Vagina (tissue), 2 donors: ENCODE measurements at places on chromosomes 7 and 10. TPM values are rescaled to one million over a fixed set of nuclear protein-coding genes. Genes with fewer than 3 reads are reported as not detected.

The HECW1 gene
- 2.5 TPM for total RNA-seq

The CYP26C1 gene
- total RNA-seq = not detected

The INA gene
- total RNA-seq = 3.9 TPM

The CPXM2 gene
- 18.9 TPM for total RNA-seq

GRCh38 chr10:58952747-58953466 is 223.5 kb upstream of the PHYHIPL start:
- peak overlapping the region; percentile 63 for H3K27ac ChIP-seq
- H3K36me3 ChIP-seq = no peaks in the 10 kb centered on the region
- H3K27me3 ChIP-seq = no peaks in the 10 kb centered on the region
- no peaks in the 10 kb centered on the region for H3K4me1 ChIP-seq
- no peak for DNase-seq
- no peak overlapping the region for H3K4me3 ChIP-seq

DNA sequence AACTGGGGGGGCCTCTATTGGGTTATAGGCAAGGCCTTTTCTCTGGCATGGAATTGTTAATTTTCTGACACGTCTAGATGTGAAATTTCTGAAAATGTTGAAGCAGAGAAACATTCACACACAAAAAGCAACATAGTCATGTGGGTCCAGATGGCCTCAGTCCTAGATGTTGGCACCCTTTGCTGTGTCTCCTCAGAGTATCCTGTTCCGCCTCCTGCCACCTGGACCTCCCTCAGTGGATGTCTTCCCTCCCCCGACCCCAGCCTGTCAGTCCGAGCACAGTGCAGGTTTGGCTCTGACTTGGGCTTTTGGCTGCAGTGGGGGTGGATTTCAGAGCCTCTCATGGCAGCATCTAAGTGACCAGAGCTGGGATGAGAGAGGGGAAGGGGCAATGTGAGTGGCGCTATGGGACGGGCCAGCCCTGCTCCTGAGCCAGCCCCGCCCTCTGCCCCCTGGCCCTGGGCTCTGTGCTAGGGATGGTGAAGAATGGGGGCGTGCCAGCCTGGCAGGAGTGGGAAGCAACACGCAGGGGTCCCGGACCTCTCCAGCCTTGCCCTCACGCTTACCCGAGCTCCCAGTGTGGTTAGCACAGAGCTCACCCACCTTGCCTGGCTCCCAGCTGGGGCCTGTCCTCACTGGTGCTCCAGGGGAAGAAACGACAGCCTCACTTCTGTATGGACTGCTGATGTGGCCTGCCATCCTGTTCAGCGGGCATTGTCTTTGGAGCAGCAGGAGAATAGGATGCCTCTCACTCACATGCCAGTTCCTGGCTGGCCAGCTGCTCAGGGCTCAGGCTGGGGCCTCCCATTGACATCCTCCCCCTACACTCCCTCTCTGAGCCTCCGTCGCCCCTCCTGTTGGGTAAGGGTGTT is 6.2 kb downstream of the ATP6V0E2 start:
- H3K27ac ChIP-seq = no peak overlapping the region
- no peaks in the 10 kb centered on the region for H3K36me3 ChIP-seq
- H3K4me1 ChIP-seq = no peaks in the 10 kb centered on the region
- no peaks in the 10 kb centered on the region for H3K27me3 ChIP-seq

GRCh38 chr10:44476409-44477045 is 91.6 kb upstream of the CXCL12 start:
- H3K27me3 ChIP-seq = no peaks in the 10 kb centered on the region
- peak overlapping the region; percentile 50 for H3K27ac ChIP-seq
- DNase-seq = no peak
- H3K36me3 ChIP-seq = no peaks in the 10 kb centered on the region
- H3K4me3 ChIP-seq = no peak overlapping the region
- H3K4me1 ChIP-seq = peaks cover 22% of the 10 kb centered on the region
